ENCODE measurements at places on chromosomes 3 and 15.
A peak's percentile ranks its signal among the peaks of the same experiment; 100 is the strongest.

DNA sequence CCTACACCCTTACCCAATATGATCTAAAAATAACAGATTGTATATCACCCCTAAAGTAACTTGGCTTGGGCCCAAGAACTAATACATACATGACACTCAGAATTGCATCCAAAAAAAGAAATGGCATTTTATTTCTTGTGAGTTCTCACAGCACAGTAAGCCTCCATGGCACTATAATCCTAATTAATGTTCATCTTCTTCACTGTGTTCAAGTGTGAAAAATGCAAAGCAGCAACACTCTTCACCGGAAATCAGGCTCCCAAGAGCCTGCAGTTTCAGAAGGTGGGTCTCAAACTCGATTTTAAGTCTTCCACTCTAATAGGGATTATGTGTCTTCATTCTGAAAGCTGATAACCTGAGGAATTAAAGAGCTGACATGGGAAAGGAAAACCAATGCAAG lies 142.8 kb upstream of the TSC22D2 start:
- DNase-seq = no peak

GRCh38 chr3:82633319-82633718 lies 871.9 kb upstream of the GBE1 start:
- DNase-seq = no peak

GRCh38 chr15:39558421-39558820 lies 22.5 kb upstream of the THBS1 start:
- DNase-seq = no peak

DNA sequence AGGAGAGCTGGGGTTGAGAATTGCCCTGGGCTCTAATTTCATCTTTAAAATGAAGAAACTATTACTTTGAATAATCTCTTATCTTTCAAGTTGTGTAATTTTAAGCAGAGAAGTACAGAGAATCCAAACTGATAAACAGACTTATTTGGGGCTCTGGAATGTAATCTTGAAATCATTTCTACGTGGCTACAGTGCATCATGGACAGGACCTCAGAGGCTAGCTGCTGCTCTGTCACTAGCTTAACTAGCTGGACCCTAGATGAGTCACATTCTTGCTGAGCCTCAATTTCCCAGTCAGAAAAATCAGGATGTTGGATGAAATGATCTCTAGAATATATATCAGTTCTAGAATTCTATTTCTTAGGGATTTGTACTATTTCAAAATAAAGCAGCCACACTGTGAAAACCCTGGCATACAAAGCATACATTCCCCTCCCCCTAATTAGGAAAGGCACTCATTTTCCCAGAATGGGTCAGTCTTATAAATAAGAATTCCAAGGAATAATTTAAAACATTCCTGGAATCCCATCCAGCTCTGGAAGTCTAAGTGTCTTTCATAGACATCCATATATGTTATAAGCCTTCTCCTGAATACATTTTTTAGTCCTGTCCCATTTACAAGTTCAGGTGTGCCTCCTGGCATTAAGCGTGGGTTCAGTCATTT lies 47.2 kb downstream of the RASGRP1 start:
- no peak for DNase-seq

- DNase-seq = no peak
These were observed 26.0 kb downstream of the ACAP2 start for GRCh38 chr3:195416795-195417194.

DNA sequence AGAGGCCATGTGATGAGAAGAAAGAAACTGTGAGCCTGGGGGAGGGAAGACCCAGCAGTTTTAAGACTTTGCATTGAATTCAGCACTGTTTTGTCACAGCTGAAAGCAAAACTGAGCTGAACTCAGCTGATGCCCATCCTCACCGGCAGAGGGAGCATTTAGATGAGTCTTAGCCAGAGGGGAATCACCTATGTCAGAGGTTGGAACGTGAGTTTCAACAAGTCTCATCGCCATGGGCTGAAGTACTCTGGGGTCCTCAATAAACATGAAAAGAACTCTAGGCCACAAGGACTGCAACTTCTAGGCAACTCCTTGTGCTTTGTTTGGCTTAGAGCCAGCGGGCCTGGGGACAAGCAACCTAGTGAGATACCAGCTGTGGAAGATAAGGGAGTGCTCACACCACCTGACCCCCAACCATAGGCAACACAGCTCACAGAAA lies 324.5 kb downstream of the TBL1XR1 start:
- DNase-seq = peak; percentile 22

DNA sequence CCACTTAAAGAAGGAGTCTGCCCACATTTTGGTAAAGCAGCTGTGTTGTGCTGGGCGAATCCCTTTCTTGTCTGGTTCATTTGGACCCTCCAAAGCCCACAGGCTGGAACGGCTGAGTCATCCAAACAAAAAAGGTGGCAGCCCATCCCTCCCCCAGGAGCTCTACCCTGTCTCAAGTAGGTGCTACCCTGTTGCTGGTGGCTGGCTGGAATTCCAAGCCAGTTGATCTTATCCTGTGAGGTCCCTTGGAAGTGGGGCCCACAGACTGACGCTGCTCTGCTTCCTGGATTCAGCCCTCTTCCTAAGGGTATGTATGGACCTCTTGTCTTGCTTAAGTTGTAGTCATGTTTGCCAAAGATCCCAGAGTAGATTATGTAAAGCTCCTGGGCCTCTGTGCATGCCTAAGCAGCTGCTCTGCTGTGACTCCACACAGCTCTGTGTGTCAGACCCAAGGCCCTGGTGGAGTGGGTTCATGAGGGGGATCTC lies 44.5 kb downstream of the CCR1 start:
- no peak for DNase-seq

- no peak for DNase-seq
These were observed 455.0 kb upstream of the THBS1 start for GRCh38 chr15:39125904-39126303.

DNA sequence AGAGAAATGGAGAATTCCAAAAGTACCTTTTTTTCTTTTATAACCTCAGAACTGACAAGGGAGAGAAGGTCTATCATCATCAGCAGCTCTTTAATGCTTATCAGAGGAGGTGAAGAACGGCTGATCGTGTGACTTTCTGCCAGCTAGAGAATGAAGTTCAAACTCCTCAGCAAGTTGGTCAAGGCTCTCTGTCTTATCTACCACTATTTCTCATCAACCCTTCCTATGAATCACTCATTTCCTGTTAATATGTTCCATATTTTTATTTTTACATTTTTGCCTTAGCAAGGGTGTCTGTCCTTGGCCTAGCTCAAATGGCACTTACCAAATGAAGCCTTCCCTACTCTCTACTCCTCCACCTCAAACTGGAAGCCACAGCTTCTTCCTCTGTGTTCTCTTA lies 73.1 kb upstream of the TSPAN3 start:
- DNase-seq = no peak

DNA sequence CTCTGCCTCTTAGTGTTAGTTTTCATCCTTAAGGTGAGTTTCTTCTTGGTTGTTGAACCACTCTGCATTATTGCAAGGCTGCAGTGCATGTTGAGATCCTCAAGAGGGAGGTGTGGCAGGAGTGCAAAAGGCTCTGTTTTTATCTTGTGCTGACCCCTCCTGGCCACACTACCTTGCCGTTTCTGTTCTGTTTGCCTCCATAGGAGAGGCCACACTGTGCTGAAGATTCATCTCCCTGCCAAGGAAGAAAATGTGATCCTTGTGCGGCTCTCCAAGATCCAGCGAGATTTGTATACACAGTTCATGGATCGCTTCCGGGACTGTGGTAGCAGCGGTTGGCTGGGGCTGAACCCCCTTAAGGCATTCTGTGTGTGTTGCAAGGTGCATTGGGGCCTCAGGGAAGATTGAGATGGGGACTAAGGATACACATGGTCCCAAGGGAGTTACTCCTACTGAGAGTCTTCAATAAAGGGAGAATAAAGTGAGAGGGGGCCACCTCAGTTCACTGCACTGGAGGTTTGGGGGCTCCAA lies 33.0 kb upstream of the TEX264 start:
- no peak for DNase-seq

GRCh38 chr3:45753095-45753494 lies 43.2 kb downstream of the SLC6A20 start:
- no peak for DNase-seq

- no peak for DNase-seq
These were observed 469.3 kb upstream of the MCTP2 start for GRCh38 chr15:93762036-93762435.

- DNase-seq = no peak
These were observed 453.7 kb downstream of the FGF12 start for GRCh38 chr3:192273697-192274010.

GRCh38 chr3:42996633-42997075 lies 17.5 kb downstream of the GASK1A start:
- no peak for DNase-seq

GRCh38 chr3:22795917-22796316 lies 407.2 kb upstream of the UBE2E2 start:
- no peak for DNase-seq

Data from activated naive CD4-positive, alpha-beta T cell (primary cell).